ENCODE measurements at places on chromosomes 11 and 22. TPM values are rescaled to one million over a fixed set of nuclear protein-coding genes. Genes with fewer than 3 reads are reported as not detected.

CAPN5 gene
- total RNA-seq, result 24.8 TPM

HBG2 gene
- not detected for total RNA-seq

TMEM121B gene
- 0.22 TPM for total RNA-seq

SLC5A12 gene
- not detected for total RNA-seq

CEND1 gene
- total RNA-seq, result not detected

LMO2 gene
- 32.3 TPM for total RNA-seq

GTSE1 gene
- total RNA-seq, result 0.06 TPM

CASP4 gene
- 29.0 TPM for total RNA-seq

RNF26 gene
- 21.3 TPM for total RNA-seq

CD3D gene
- 1.7 TPM for total RNA-seq

ATP5MG gene
- 207 TPM for total RNA-seq

SERGEF gene
- 43.6 TPM for total RNA-seq

DKK3 gene
- total RNA-seq, result 94.3 TPM

B4GALNT4 gene
- total RNA-seq, result 2.9 TPM

API5 gene
- 58.9 TPM for total RNA-seq

HOATZ gene
- total RNA-seq, result not detected

VPS37C gene
- total RNA-seq, result 27.9 TPM

MS4A10 gene
- total RNA-seq, result not detected

ACCS gene
- 64.5 TPM for total RNA-seq

RFPL1 gene
- total RNA-seq, result not detected

LRRC75B gene
- total RNA-seq, result 5.7 TPM

MPZL2 gene
- 6.0 TPM for total RNA-seq

HTR3A gene
- total RNA-seq, result not detected

HTR3B gene
- total RNA-seq, result not detected

PLAAT4 gene
- total RNA-seq, result 49.5 TPM

PRR33 gene
- not detected for total RNA-seq

MRPL49 gene
- 142 TPM for total RNA-seq

RFPL3 gene
- not detected for total RNA-seq

Measured in adrenal gland (tissue), 19 donors.